ENCODE measurements at places on chromosomes 2 and 18. TPM values are rescaled to one million over a fixed set of nuclear protein-coding genes. Genes with fewer than 3 reads are reported as not detected.

RESP18 gene
- not detected for total RNA-seq

CHRND gene
- not detected for total RNA-seq

FOXI3 gene
- total RNA-seq = 0.17 TPM

SLC8A1 gene
- 10.6 TPM for total RNA-seq

IL1R2 gene
- 5.4 TPM for total RNA-seq

SIX2 gene
- 3.1 TPM for total RNA-seq

NEU4 gene
- total RNA-seq = not detected

ALPP gene
- not detected for total RNA-seq

TRIM43 gene
- total RNA-seq = not detected

FAM124B gene
- total RNA-seq = not detected

SERTAD2 gene
- total RNA-seq = 16.9 TPM

KIF5C gene
- total RNA-seq = 4.7 TPM

DCDC2C gene
- not detected for total RNA-seq

ANAPC1 gene
- total RNA-seq = 53.8 TPM

AGXT gene
- not detected for total RNA-seq

CXCR4 gene
- total RNA-seq = 0.17 TPM
